Aorta (tissue), 5 donors: ENCODE measurements at places on chromosomes 1 and 21.
A peak's percentile ranks its signal among the peaks of the same experiment; 100 is the strongest.

DNA sequence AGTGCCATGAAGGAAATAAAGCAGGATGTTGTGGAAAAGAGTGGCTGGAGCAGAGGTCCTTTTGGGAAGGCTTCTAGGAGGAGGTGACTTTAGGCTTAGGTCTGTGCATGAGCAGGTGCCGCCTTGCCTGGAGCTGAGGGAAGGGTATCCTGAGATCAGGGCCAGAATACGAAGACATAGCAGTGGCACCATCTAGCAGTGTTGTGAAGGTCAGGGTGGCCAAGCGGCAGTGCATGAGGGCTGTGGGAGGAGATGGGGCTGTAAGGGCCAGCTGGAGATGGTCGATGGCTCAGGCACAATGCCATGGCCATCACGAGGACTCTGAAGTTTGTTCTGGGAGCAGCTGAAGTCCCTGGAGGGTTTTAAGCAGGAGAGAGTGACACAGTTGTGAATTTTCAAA, 219.5 kb downstream of the PTPRU start:
- peak; percentile 14 for DNase-seq

DNA sequence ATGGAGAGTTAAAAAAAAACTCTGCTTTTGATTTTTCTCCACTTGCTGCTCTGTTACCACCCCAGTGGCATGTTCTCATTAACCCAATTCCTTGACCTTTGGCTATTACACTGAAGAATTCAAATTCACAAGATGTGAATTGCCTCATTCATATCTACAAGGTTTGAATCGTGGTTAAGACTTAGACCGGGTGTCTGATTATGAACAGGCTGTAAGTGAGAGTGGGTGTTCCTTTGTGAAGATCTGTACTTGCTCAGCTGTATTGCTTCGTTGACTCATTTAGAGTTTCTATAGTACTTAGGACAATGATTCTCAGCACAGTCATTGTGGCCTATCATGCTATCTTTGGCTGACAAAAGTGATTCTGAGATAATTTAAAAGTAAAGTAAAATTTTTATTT, 36.4 kb downstream of the DNM3 start:
- DNase-seq, result no peak

- DNase-seq, result no peak
These were observed 13.3 kb downstream of the SCNN1D start for GRCh38 chr1:1293263-1294249.

- no peak for DNase-seq
These were observed 11.1 kb downstream of the ACOT11 start for GRCh38 chr1:54559111-54559548.

DNA sequence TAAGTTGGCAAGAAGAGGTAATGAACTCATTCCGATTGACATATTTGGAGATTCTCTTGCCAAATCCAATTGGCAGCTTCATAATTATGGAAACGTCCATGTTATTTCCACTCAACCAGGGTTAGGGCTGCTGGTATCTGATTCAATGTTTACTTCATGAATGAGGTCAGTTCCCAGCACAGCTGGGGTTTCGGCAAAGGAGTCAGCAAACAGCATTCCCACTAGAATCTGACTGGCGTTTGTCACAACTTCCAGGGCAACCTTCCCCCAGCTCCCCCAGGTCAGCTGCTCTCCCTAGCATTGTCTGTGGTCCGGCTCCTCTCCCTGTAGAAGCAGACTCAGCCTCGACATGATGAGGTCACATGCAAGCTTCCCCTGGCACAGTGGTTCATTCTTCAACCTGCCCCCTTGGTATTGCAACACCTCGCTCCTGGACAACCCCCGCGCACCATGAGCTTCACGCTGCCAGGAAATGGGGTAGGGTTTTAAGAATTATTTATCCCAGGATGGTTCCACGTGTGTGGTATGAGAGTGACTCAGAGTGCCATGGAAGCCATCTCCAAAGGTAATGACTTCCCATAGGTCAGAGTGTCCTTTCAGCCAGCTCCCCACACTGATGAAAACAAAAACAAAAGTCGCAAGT, 100.7 kb upstream of the SLC25A33 start:
- peak; percentile 82 for DNase-seq

- DNase-seq, result no peak
These were observed 69.1 kb upstream of the ABCG1 start for GRCh38 chr21:42149656-42150473.

DNA sequence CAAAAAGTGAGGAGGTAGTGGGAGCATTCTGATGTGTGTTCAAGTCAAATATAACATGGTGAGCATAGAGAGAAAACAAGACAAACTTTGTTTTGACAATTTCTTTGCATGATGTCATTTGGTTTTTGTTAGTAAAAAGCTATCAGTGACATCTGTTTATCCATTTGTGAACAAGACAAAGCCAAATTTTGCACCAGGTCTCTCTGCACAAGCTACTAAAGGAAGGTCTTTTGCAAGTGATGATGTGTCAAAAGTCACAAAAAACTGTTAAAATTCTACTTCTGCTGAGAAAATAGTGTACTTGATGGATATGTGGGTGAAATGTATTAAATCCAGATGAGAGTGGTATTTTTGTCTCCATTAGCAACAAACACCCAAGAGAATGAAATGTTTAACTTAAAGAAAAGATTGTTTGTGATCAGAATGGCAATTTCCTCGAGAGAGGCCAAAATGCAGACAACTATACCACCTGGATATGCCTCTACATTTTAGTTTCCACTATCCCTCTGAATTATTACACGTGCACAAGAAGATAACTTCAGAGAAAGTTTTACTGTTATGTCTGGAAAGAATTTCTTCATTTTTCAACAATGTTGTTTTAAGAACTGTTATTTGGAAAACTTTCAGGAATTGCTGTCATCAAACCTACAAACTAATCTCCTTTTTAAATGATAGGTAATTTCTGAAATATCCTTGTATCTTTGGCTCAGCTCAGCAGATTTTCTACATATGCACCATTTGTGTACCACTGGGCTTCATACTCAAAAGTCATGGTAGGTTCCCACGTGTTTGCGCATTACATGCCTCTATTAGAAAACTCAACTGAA, 807.4 kb upstream of the ADGRL2 start:
- no peak for DNase-seq

DNA sequence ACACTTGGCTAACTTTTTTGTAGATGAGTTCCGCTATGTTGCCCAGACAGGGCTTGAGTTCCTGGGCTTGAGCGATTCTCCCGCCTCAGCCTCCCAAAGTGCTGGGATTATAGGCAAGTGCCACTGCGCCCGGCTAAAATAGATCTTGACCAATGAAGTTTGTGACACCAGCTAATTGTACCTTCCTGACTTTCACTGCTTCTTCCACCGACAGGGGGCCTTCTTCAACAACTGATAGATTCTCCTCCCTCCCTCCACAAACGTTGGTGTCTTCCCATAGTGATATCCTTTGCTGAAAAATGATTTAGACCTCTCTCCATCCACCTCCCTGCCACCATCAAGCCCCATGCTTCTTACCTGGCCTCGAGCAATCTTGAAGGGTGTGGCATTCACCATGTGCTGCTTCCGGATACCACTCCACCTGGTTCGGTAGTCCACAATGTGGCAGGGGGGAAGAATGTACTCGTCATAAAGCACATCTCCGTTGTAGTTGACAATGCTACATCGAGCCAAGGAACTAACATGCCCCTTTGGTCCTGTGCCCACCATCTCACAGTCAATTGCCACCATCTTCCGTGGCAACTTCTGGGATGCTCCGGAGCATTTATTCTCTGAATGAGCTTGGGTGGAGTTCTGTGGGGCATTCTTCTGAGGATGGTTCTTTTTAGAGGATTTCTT, 1.6 kb upstream of the METTL25B start:
- no peak for DNase-seq

GRCh38 chr21:42031816-42032215, 21.7 kb upstream of the ZBTB21 start:
- DNase-seq, result no peak

DNA sequence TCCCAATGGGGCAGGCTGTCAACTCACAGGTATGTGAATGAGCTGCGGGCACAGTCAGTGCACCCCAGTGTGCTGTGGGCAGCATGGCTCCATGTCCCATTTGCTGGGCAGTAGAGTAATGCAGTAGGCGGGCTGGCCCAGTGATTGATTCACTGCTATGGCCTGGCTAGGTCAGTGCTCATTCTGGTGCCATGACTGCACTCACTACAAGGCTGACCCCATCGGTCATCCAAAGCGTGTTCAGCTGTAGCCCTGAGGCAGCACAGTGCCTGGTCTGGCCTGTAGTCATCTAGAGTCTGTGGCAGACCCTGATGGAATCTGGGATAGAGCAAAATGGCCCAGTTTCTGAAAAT, 7.4 kb downstream of the HYI start:
- no peak for DNase-seq

- no peak for DNase-seq
These were observed 17.7 kb downstream of the CMPK1 start for GRCh38 chr1:47351305-47351704.

DNA sequence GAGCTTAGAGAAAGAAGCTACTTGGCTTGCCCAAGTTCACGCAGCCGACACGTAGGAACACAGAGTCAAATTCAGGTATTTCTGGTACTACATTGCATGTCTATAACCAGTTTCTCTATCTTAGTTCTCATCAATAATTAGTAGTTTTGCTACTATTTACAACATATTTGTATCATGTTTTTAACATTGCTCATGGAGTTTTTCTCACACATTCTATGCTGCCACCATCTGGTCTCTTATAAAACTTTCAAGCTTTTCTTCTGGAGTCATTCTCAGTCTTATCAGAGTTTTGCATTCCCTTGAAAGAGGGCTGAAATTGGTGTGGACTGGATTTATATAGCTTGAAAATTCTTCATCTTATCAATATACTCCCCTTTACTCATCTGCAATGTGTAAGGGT, 118.8 kb upstream of the PALMD start:
- DNase-seq, result no peak

DNA sequence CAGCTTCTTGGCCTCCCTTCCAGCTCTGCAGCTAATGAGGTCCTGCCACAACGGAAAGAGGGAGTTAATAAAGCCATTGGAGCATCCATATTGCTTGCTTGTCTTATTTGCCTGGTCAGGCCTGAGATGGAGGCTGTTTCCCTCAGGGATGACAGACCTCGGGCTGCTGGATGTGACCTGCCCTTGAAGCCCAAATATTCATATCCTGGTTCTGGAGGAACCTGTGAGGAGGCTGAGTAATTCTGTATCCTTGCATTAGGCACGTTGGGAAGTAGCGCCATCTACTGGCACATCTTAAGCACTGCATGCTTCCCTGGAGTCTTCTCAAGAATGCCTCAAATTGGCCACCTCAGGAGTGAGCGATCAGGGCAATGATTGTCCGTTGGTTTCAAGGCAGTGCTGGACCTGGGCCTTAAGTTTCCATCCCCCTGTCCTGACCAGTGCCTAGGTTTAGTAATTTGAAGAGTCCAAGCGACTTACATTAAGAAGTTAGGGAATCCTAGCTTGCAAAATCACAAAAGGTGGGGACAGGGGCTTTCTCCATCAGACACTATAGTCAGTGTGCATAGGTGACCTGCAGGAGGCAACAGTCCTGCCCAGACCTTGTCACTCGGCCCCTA, 13.8 kb upstream of the NASP start:
- peak; percentile 81 for DNase-seq

DNA sequence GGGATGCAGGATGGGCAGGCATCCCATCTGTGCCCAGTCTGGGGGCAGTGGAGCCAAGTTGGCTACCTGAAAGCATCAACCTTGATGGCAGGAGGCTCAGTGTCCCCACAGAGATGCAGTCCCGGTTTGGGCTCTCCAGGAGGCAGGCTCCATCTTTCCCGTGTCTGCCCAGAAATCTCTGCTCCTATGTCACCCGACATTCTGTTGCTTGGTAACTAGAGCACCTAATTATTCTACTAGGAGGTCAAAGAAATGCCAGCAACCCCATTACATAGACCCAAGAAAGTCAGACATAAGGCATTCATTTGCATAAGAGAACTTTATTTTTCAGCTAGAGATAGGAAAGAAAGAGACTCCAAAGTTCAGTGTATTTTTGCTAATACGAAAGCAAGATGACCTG, 100.3 kb upstream of the BACE2 start:
- DNase-seq, result no peak

DNA sequence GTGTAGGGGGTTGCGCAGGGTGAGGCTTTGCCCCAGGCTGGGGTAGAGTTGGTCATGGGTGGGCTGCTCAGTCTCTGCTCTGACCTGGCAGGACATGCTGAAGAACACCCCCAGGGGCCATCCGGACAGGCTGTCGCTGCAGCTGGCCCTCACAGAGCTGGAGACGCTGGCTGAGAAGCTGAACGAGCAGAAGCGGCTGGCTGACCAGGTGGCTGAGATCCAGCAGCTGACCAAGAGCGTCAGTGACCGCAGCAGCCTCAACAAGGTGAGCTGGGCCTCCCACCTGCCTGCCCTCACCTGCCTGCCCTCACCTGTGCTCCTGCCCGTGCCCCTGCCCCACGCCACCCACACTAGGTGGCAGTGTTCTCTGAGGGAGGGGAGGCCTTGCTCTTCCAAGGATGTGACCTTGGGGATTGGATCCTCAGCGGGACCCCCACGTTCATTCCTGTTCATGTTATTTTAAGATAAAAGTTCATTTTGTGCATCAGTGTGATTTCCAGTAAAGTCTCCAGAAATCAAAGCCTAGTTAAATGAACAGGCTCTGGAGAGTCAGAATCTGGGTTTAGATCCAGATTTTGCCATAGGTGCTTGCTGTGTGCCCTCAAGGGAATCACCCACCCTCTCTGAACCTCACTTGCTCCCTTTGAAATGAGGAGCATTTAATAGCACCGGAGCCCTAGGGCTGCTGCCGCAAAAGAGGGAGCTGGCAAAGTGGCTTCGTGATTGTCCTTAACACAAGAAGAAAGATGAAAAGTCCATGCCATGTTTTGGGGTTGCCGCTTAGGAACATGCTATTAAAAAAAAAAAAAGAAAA, 87.9 kb downstream of the ARHGEF10L start:
- no peak for DNase-seq

- no peak for DNase-seq
These were observed 222.8 kb downstream of the PTPRC start for GRCh38 chr1:198861636-198862035.

DNA sequence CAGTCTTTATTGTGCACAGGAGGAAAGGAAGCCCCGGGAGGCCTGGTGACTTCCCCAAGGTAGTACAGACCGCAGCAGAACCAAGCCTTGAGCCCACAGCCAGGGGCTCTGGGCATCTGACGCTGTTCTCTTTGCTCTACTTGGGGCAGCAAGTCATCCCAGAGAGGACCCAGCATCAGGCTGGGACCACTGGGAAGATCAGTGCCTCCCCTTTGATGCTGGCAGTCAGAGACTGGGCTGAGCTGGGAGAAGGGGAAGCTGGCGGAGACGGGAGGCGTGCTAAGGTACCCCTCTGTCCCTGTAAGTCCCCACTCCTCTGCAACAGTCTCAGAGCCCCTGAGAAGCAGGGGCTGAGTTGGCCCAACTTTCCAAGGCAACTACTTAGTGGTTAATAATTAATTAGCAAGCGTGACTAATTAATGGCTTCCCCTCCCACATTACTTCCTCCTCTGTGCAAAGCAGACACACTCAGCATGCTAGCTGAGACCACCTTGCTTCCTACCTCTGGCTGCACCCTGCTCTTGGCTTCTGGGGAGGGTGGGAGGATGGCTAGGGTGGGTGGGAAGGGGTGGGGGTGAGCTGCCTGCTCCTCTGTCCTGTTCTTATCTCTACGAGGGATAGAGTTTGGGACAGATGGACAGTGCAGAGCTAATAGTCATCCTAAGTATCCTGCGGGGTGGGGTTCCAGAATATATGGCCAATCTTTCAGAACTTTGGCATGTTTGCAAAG, 1.3 kb downstream of the INAVA start:
- DNase-seq, result no peak
